ENCODE measurements at places on chromosomes 6 and 20.

- peak; percentile 84 for DNase-seq
Observed at GRCh38 chr20:35992713-35993335, 24.4 kb downstream of the CNBD2 start.

DNA sequence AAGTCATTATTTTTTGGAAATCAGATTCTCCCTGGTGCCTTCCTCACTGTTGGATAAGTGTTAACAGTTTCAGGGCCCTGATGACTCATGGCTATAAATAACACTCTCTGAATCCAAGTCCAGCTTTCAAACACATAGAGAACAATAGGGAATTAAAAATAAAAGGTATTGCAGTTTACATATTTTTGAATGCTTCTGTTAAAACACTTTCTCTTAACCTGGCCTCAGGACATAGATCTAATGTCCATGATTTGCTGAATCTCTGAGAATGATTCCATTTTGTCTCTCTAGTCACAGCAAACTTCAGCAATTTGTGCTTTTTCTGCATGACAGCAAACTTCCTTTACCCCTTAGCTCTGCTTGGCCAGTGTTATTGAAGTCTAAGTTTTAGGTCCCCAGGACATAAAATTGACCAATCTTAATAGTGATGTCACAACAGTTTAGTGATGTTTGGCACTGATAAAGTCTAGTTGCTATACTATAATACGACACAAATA is 1192.4 kb upstream of the CITED2 start:
- peak; percentile 1 for DNase-seq

- no peak for DNase-seq
Observed at GRCh38 chr6:128252341-128253176, 267.8 kb downstream of the PTPRK start.

DNA sequence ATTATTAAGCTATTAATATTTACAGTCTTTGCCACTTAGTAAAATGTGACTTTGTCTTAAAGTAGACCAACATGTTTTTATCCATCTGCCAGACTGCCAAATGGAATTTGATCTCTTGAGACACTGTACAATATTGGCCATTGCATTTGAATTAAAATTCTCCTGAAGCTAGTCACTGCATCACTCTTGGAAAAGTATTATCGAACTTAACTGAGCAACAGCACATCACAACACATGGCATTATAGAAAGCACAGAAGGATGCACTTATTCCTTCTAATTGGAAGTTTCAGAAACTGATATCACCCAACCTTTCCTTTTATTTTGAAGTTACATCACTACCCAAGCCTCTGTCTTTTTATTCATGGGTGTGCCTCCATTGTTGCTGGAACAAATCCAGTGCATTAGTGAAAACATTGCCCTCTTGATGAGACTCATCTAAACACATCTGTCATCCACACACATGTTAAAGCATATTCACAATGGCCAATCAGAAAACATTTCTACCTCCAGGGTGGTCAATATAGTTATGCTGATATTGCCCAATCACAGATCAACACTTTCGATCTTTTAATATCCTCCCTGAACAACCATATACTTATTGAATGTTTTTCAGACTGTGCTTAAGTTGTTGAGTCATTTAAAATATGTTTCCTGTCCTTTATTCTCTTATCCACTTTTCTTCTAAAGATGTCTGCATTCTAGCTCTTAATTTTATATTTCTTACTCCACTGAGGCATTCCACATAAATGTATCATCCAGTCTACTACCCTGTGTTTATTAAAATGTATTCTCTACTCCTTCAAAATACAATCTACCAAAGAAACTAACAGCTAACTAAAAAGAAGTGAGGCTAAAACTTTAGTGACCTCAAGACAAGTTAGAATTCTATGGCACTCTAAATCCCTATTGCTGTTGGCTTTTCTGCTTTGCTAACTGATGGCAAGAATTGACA is 535.0 kb downstream of the RFPL4B start:
- no peak for DNase-seq

GRCh38 chr6:11356404-11357155 is 124.1 kb upstream of the NEDD9 start:
- no peak for DNase-seq

DNA sequence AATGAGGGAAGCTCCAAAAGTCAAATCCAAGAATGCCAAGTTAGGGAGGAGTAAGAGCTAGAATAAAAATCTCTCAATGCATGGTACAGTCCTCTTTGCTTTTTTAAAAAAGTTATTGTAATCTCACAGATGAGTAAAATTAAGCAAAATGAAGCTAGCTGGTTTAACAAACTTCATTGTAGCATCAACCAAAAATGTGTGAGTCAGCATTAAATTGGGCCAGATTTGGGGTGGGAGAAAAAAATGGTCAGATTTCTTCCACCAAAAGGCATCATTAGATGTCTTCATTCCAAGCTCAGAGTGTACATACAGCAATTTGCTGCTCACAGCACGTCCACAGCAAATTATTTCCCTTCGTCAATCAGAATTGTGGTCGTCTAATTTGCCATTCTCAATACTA is 441.5 kb upstream of the FLRT3 start:
- DNase-seq, result no peak

DNA sequence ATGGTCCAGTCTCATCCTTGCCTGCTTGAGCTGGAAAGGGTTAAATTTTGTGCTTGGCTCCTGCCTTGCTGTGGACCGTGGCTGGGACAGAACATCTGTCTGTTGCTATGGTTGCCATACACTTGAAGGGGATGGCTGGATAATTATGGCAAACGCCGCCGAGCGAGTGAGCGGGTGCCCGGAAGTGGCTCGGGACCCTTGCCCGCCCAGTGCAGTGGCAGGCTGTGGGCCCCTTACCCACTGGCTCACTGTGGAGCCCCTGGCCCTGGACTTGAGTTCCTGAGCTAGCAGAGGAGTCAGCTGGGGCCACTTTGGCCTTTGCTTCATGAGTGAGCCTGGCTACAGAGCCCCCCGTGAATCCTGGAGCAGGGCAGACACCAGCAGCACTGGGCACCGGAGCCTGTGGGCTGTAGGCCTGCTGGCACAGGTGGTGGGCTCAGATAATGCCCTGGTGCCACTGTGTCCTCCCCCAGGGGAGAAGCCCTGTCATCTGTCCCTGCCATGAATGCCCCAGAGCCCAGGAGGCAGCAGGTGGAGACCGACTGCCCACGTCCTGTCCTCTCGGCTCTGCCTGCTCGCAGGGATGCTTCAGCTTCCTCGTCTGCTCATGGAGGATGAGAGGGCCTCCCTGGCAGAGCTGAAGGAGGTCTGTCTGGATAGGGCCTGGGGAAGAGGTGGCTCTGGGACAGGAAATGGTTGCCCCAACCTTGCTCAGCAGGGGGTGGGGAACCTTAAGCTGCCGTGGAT is 25.5 kb upstream of the NOL4L start:
- no peak for DNase-seq

GRCh38 chr6:33702345-33702977 is 9.0 kb downstream of the UQCC2 start:
- DNase-seq, result peak; percentile 64

GRCh38 chr6:36353411-36353915 is 16.8 kb upstream of the BNIP5 start:
- DNase-seq, result no peak

DNA sequence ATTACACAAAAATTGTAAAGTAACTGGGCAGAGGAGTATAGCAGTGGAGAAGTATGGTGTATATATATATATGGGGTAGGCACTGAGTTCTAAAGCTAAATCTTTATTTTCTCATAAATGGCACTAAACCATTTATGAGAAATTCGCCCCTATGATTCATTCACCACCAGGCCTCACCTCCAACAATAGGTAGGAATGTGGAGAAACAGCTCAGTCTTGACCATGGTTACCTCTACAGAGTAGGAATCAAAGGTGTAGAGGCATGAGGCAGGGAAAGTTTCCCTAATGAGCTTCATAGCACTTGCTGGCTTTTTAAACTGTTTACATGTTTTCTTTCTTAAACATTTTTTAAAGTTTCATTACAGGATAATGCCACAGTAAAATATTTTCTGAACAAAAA is 36.9 kb upstream of the SUMO4 start:
- no peak for DNase-seq

DNA sequence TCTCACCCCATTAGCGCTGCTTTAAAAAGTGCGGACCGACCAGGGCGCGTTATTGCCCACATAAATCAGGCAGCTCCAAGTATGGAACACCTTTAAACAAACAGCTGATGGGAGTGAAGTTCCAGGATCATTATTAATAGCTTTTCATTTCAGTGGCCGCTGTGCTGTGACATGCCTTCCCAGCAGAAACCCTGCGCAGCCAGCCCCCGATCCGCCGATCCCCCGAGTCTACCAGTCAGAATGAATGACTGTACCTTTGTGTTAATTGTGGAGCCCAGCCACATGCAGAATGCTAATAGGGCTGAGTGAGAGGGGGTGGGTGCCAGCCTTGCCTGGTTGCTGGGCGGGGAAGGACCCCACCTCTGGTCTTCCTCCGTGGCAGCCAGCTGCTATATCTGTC is 21.9 kb downstream of the CDH22 start:
- DNase-seq, result no peak

- no peak for DNase-seq
Observed at GRCh38 chr6:65399355-65400084, 307.5 kb downstream of the EYS start.

- DNase-seq, result no peak
Observed at GRCh38 chr6:65943051-65943450, 236.0 kb upstream of the EYS start.

DNA sequence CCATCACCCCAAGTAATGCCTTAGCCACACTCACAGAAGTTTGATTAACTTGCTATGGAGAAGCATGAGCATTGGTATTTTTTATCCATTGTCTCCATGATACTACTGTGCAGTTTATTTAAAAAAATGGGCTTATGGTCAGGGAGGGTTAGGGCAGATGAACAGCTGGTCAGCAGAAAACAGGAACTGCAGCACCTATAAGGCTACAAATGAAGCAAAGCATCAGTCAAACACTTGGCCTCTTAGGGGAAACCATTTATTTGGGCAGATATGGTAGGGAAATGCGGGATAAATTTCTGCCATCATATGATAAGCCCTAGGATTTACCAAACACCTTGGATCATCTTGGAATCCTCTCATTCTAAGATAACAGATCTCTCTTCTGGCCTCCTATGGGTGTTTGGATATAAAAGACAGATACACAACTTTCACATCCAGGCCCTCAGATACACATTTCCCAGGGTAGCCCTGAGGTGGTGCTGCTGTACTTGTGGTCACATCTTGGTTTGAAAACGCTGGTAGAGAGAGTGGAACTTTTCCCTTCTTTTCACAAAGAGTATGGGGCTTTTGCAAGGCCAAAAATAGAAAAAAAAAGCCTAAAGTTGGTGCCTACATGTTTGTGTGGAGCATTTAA is 42.8 kb upstream of the AHI1 start:
- peak; percentile 16 for DNase-seq

DNA sequence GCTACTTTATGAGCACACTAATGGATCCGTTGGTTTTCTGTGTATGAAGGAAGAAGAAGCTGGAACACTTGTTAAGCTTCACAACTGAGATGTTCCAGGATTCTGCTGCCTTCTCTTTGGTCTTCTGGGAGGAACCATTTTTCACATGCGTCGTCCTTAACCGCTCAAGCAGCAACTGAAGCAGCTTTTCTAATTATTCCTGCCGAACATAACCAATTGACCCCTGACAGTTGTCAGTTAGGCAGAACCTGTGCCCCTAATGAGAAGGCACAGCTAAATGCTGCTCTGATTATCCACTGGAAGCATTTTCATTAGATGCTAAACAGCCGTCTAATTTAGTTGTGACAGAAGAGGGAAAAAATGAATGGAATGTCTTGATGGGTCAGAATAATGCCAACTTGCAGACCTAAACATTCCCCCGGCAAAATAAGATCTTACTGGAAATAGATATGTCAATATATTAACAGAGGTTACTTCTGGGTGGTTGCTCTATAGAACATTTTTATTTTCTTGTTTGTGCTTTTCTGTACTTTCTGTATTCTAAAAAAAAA is 85.0 kb upstream of the SMLR1 start:
- DNase-seq, result no peak

DNA sequence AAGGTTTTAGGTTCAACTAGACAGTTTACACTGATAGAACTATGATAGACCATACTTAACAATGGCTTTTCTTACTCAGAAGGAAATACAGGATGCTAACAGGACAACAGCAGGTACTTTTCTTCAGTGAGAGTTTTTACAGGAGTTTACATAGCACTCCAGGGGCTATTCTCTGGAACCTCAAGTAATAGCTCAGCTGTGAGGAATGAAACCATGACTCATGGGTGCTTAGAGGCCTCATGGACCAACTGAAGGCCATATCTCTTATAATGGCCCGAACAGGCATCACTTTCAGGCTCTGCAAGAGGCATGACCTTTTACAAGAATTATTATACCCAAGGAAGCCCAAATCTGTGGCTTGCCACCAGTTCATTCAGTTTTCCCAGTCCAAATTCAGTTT is 31.8 kb downstream of the TREML1 start:
- DNase-seq, result no peak

DNA sequence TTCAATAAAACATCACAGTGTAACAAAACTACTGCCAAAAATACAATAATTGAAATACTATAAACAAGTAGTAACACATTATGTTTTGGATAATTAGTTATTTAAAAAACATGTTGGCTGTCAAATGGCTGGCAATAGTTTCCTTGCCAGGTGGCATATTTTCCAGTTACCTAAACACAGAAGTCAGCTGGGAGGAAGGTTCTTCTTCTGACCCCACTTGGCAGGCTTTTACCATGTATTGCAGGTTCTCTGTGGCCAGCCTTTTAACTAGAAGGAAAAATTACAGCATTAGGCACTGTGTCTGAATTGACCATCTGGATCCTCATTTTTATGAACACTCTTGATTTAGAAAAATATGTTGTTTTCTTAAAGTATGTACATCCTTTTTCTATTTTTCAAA is 131.4 kb downstream of the MMS22L start:
- DNase-seq, result no peak

- no peak for DNase-seq
Observed at GRCh38 chr6:11198663-11199603, 33.5 kb downstream of the NEDD9 start.

DNA sequence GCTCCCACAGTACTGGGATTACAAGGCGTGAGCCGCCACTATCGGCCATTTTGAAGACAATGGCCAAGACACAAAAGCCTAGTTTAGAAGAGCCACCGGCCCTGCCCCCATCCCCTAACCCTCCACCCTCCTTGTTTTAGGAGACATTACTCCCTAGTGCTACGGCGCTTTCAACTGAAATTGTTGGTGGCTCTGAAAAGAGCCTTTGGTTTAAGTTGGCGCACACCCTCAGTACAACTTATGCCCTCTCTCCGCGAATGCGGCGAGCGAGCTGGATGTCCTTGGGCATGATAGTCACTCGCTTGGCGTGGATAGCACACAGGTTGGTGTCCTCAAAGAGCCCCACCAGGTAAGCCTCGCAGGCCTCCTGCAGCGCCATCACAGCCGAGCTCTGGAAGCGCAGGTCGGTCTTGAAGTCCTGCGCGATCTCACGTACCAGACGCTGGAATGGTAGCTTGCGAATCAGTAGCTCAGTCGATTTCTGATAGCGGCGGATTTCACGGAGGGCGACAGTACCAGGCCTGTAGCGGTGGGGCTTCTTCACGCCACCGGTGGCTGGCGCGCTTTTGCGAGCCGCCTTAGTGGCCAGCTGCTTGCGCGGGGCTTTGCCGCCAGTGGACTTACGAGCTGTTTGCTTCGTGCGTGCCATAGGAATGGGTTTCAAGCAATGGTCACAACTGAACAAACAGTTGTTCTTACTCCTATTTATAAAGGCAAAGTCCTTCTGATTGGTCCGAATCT is 114.9 kb upstream of the BTN3A2 start:
- peak; percentile 86 for DNase-seq

Data from Kasumi-1 (cell line).